DMS53 (cell line): ENCODE measurements at places on chromosomes 2 and 18.

DNA sequence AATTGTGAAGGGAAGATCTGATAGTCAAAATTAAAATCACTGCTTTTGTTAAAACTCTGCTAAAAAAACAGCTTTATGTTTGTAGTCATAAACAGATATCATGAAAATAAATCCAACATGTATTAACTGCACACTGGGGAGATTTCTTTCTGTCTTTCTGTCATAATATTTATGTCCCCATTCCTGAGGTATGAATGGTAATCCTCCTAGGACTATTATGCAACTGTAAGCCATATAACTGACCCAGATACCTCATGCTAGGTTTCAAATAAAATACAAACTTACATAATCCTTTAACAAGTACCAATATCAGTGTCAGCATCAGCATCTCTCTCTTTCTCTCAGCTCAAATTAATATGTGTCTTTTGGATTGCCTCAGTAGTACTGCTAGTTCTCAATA, 18.2 kb downstream of the IFIH1 start:
- no peak for DNase-seq

DNA sequence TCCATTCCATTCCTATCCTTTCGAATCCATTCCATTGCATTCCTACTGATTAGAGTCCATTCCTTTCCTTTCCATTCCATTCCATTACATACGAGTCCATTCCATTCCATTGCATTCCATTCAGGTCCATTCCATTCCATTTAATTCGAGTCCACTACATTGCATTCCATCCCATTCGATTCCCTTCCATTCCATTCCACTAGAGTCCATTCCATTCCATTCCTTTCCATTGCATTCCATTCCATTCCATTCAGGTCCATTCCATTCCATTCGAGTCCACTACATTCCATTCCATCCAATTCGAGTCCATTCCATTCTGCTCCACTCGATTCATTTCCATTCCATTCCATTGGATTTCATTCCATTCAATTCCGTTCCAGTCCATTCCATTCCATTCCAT, 1133.6 kb downstream of the RPIA start:
- DNase-seq = no peak

- no peak for DNase-seq
Measured at GRCh38 chr2:53477517-53477916, 290.1 kb upstream of the CHAC2 start.

- no peak for DNase-seq
Measured at GRCh38 chr2:98029718-98030222, 34.0 kb upstream of the TMEM131 start.

GRCh38 chr2:136363900-136364299, 246.0 kb upstream of the CXCR4 start:
- no peak for DNase-seq
